Uterine smooth muscle cell (primary cell): ENCODE measurements at places on chromosomes 7 and 10. TPM values are rescaled to one million over a fixed set of nuclear protein-coding genes. Genes with fewer than 3 reads are reported as not detected.

The ZNF365 gene
- 6.1 and 9.0 TPM in 2 replicates for total RNA-seq

The CPED1 gene
- total RNA-seq: 117 and 158 TPM in 2 replicates

The GCC1 gene
- total RNA-seq: 28.9 and 47.0 TPM in 2 replicates

The ABI1 gene
- 29.1 and 32.8 TPM in 2 replicates for total RNA-seq

The HYAL4 gene
- total RNA-seq: not detected in 2 replicates

The AGMO gene
- not detected in 2 replicates for total RNA-seq

The GIMAP2 gene
- 0.44 and 2.9 TPM in 2 replicates for total RNA-seq

The PHF14 gene
- total RNA-seq: 28.0 and 32.5 TPM in 2 replicates

The ZNF804B gene
- total RNA-seq: not detected in 2 replicates

The RBM17 gene
- total RNA-seq: 54.7 and 58.5 TPM in 2 replicates

The CRPPA gene
- total RNA-seq: 1.2 and 1.3 TPM in 2 replicates

The CFAP58 gene
- total RNA-seq: 1.00 and 1.2 TPM in 2 replicates

The C7orf57 gene
- 0.11 TPM in 1 of 2 replicates, not detected in the other for total RNA-seq

The NUTM2D gene
- 0.33 and 0.62 TPM in 2 replicates for total RNA-seq

The GBX1 gene
- not detected in 2 replicates for total RNA-seq

The IKZF1 gene
- total RNA-seq: not detected in 2 replicates

The WAPL gene
- 49.5 and 56.9 TPM in 2 replicates for total RNA-seq

The RELN gene
- 6.5 and 14.9 TPM in 2 replicates for total RNA-seq

The CALN1 gene
- total RNA-seq: not detected in 2 replicates
